ENCODE measurements at places on chromosomes 16 and 17.
A peak's percentile ranks its signal among the peaks of the same experiment; 100 is the strongest.

DNA sequence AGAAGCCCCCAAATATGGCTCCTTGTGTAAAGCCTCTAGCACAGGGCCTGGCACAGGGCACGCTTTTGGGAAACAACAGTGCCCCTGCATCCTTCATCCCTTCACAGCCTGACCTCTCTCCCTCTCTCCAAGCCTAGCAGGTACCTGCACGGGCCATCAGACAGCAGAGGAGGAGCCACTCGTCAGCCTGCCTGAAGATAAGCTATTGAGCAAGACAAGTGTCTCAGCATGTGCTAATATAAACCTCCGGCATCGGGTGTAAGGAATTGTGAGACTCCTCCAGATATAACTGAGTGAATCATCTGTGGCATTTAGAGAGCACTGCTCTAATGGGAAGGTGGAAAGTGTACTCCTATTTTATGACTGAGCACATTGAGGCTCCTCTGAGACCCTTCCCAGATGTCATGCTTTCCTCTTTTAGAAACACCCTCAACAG lies 38.3 kb downstream of the TBX4 start:
- no peak for DNase-seq

GRCh38 chr17:992933-993332 lies 4.0 kb upstream of the TIMM22 start:
- DNase-seq = no peak

GRCh38 chr17:73513426-73513825 lies 130.8 kb downstream of the SDK2 start:
- peak; percentile 32 for DNase-seq

GRCh38 chr16:70706948-70707465 lies 21.2 kb upstream of the MTSS2 start:
- DNase-seq = peak; percentile 3

DNA sequence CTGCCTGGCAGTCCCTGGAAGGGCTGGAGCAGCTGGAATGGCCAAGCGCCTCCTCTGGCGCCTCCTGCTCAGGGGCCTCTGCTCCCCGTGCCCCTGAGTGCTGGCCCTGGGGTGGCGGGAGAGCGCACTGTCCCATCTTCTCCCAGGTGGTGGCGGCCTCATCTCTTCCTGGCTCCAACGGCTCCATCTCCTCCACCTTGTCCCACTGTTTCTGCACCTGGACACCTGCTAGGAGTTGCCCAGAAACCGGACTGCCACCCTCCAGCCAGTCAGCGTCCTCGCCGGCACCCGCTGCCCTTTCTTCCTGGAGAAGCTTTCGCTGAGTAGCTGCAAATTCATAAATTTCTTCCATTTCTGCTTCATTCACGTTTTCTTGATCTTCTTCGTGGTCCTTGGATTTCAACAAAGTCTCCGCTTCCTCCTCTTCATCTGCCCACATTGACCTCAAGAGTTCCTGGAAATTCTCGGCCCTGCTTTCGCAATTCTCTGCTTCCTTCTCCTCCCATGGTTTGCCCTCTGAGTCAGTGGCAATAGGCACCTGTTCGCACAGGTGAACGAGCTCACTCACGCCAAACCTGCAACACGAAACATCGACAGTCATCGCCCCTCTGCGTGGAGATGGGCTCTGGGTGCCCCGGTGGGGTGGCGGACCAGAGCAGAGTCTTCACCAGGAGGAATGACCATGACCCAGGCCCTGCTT lies 13.7 kb upstream of the NLRC3 start:
- no peak for DNase-seq

- no peak for DNase-seq
Measured at GRCh38 chr17:38320482-38320881, 23.3 kb downstream of the GPR179 start.

- no peak for DNase-seq
Measured at GRCh38 chr17:78862073-78863023, 21.7 kb upstream of the USP36 start.

DNA sequence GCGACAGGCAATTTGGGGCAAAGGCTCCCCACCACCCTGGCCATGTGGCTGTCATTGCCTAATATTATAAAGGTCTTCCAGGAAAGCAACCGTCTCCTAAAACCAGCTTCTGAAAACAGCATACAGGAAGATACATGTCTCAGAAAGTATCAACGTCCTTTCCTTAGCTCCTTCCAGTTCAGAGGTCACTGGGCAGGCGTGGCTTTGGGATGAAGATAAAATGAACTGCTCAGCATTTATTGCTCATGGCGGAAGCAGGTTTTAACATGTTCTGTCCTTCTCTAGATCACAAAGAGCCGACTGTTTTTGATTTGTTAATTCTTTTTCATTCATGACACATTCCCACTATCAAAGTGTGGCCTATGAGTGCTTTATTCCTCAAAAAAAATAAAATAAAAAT lies 8.0 kb downstream of the CFAP20 start:
- no peak for DNase-seq

- no peak for DNase-seq
Measured at GRCh38 chr17:81132770-81133723, 32.3 kb upstream of the PVALEF start.

DNA sequence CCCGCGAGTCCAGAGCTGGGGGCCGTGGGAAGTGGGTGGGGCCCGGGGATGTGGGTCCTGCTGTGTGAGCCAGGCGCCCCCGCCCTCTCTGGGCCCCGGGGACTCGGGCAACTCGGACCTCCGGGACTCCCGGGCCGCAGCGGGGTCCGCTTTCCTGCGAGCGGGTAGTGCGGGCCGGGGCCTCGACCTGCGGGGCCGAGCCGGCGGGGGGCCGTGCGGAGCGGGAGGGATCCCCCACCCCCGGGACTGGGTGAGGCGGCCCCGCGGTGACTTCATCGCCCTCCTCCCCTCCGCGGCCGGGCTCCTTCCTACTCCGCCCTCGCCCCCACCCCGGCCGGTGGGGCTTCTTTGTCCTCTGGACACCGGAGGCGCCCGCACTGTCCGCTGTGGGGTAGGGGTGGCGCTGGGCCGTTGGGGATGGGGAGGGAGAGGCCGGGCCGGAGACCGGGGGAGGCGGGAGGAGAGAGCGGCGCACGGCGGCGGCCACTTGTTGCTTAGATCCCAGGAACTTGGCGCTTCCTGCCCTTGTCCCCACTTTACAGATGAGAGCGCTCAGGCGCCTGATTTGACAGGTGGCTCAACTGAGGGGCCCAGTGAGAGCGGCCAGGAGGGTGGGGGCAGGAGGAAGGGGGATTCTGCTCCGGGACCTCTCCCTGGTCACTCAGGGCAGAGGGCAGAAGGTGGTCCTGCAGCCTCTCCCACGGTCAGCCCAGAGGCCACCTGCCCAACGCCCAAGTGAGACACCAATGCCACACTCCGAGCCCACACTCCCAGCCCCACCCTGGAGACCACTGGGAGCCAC lies 874 bp downstream of the CMTM3 start:
- peak; percentile 55 for DNase-seq

- DNase-seq = peak; percentile 59
Measured at GRCh38 chr17:45895969-45896785, 1.8 kb downstream of the MAPT start.

DNA sequence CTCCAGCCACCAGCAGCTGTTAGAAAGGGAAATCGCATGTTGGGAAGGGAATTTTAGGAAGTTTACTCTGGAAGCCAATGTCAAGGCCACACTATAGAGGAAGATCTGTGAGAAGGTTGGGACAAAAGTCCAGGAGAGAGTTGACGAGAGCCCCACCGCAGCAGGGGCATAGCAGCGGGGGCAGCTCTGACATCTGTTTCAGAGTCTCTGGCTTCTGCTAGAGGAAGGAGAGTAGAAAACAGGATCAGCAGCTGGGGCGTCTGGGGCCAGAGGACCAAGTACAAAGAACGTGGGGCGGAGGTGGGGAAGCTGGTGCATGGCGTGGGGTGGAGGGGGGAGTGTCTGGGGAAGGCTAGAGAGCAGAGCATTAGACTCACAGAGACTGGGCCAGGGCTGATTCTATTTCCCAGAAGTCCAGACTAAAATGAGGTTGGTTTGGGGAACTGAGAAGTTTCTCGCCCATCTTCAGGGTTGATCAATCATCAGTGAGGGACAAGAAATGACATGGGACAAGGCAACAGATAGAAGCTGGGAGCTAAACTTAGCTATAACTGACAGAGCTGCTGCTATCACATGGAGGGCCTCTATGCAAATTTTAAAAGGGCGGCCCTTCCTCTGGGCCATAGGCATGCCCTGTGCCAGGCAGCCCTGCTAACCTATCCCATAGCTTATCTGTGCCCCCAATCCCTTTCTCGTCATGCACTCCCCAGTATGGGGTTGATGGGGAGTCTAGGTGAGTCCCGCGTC lies 1.2 kb downstream of the RABEP2 start:
- DNase-seq = no peak

- DNase-seq = no peak
Measured at GRCh38 chr17:69144331-69145255, 2.9 kb upstream of the ABCA6 start.

DNA sequence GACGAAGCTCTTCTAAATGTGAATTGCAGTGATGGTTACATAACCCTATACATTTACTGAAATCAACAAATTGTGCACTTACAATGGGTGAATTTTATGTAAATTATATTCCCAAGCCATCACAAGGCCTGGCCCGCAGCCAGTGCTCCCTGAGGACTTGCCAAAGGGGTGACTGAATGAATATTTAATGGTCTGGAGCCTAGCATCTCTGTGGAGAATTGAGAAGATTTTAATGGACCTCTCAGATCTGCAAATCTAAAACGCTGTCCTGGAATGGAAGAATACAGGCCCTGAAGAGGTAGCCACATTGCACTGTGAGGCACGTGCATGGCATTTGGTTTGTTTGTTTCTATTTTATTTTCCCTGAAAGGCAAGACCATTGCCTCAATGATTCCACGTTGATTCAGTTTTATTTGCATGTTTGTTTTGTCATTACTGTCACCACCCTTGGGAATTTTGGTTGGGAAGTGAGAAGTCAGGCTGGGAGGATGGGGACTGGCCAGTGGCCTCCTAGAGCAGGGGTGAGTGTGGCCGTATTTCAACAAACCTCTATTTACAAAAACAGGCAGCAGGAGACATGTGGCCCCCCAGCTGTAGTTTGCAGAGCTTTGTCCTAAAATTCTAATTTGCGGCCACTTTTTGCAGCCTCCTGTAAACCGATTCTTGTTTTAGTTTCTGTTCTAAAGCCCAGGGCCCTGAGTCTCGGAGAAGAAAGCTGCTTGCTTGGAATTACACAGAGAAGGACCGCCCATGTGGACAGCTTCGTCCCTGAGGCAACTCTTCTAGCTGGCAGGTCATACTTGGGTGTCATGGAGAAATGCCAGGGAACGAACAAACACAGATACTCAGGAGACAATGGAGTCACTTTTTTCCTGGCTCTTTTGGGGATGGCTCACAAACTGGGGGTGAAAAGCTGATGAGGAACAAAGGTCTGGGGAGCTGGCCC lies 40.5 kb upstream of the GCSH start:
- no peak for DNase-seq

DNA sequence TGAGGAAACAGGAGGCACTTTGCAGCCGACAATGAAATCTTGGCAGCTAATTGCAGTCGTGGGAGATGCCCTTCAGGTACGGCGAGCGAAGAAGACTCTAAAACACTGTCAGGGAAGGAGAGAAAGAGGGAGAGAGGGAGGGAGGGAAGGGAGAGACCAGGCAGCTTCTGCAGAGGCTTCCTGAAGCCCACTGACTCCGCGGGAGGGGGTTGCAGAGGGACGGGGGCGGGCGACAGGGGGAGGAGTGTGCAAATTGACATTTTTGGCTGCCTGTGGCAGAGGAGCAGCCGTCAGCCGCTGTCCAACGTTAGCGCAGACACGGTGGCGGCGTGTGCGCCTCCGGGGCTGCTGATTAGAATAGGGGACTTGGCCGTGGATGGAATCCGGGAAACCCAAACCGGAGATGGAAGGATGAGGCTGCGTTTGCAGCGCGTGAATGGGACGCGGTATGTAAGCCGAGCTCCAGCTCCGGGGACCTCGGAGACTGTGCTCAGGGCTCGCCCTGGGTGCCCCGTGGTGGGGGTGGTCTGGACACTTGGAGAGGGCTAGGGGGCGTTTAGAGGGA lies 849.1 kb upstream of the RBFOX1 start:
- no peak for DNase-seq

DNA sequence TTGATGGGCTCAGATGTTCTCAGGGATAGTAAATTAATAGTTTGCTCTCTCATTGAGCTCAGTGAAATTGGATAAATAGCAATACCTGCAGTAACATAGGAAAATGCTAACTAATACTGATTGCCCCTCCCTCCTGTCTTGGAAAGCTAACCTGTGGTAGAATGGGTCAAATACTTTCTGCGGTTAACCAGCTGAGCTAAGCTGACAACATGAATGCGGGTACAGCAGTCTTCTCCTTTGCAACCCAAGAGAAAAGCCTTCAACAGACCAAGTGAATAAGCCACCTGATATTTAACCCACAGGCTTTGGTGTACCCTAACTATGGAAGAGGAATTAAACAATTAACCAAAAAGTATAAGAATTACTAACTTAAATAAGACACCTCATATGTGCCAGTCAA lies 408.3 kb upstream of the MAF start:
- DNase-seq = no peak

- DNase-seq = no peak
Measured at GRCh38 chr16:74199842-74200124, 96.8 kb upstream of the PSMD7 start.

GRCh38 chr17:1737531-1738291 lies 5.0 kb upstream of the SERPINF2 start:
- no peak for DNase-seq

- no peak for DNase-seq
Measured at GRCh38 chr17:42329025-42329976, 41.0 kb downstream of the STAT5A start.

DNA sequence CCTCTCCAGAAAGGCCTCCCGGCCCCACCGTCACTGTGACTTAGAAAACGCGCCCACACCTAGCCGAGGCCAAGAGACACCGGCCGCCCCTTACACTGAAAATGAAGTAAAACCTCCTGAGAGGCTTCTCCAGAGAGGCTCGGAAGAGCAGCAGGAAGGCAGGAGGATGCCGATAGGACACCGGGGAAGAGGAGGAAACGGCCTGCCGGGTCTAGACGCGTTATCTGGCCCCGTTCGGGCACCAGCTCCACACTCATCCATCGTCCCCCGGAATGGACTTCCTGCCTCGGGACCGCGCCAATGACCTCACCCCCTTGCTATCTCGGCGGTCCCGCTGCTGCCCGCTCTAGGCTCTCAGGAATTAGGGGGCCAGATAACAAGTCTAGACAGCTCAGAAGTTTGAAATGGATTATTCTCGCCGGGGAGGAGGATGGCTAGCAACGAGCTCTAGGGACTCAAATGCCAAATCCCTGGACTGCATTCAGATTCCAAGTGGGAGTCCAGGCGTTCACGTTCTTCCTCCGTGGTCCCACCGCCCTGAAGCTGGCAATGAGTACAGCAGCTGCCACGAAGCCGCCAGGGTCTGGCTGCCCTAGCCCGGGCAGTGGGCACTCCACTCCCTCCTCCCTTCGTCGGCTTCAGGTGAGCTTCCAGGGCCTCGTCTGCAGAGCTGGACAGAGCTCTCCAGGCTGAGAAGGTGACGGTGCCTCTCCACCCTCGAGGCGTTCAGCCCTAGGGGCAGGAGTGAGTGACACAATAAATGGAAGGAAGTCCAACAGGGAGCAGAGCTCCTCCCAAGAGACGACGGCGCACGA lies 350.9 kb downstream of the FOXL1 start:
- DNase-seq = no peak

Data from NCI-H1417 (cell line).